ENCODE measurements at places on chromosomes 12 and 14.

- no peak for DNase-seq
These were observed 71.5 kb upstream of the DCD start for GRCh38 chr12:54719691-54720090.

- DNase-seq: no peak
These were observed 86.1 kb downstream of the BCL2L14 start for GRCh38 chr12:12156828-12157227.

GRCh38 chr12:121230538-121230907, 20.6 kb downstream of the P2RX4 start:
- DNase-seq: no peak

- no peak for DNase-seq
These were observed 111.4 kb downstream of the CRACR2A start for GRCh38 chr12:3641428-3642018.

DNA sequence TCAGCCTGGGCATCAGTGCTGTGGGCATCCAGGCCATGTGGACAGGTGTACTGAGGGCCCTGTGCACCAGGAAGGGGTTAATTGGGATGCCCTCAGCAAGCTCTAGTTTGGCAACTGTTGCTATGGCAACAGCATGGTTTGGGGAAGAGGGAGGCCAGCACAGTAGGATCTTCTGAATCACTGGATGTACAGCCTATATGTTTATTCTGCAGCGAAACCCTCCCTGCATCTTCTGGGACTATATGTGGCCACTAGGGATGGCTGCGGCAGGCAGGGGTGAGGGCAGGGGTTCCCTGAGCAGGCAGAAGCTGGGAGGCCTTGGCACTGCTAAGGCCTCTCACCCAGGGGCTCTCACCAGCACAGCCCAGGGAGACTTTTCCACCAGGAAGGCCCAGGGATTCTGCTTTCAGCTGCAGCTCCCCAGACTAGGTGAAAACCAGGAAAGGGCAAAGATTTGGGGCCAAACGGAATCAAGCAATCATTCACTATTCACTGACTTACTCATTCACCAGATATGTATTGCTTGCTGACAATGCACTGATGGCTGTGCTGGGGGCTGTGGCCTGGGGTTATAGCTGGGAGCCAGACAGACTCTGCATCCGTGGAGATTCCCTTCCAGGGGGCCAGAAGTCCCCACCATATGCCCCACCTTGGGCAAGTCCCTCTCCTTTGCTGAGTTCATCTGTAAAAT, 42.8 kb downstream of the IRF2BPL start:
- DNase-seq: no peak

DNA sequence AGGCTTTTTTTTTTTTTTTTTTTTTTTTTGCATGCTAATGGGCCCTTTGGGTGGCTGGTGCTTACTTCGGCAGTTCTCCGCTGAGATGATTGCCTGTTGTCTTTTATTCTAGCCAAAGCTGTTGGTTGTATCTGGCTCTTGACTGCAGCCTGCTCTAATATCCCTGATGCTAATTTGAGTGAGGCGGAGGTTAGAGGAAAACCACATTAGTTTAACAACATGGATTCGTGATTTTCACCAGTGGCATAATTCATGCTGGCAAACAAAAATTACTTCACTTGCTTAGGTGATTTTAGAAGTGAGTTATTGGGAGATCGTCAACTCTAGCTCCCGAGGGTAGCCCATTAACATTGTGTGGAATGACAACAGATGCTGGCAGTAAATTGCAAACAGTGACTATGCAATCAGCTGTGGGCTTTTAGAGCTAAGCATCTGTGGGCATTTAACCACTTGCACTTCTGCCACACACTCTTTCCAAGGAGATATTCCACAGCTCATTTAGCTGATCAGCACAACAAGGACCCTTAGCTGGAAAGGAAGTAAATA, 97.6 kb upstream of the ZDHHC17 start:
- no peak for DNase-seq

DNA sequence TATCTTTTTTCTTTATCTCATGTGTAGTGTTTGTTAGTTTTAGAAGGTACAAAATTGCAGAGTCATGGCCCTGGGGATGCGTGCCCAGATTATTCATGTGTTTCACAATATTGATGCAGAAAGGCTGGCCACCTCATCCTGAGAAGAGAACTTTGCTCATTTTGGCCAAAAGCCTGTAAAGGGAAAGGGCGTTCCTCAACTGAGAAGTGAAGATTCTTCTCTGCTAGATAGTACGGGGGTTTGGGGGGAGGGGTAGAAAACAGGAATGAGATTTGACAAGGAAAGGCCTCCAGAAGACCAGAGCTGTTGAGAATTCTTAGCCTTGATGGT, 1.7 kb downstream of the MGST1 start:
- peak; percentile 5 for DNase-seq

DNA sequence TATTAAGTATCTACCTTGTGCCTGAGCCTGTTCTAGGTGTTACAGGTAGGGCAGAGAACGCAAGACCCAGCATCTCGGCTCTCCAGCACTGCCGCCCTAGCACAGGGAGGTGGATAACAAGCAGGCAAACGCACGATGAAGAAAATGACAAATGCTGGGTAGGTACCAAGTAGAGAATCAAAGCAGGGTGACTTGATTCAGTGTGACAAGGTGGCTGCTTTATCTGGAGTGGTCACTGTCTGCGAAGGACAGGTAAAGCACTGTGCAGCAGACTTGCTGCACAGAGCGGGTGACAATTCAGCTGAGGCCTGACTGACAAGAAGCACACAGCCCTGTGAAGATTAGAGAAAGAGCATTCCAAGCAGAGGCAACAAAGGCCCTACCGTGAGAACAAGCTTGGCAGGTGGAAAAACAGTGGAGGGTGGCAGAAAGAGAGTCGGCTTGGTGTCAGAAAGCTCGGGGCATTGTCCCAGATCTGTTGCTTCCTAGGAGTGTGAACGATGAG, 12.9 kb downstream of the PRKCH start:
- DNase-seq: no peak

DNA sequence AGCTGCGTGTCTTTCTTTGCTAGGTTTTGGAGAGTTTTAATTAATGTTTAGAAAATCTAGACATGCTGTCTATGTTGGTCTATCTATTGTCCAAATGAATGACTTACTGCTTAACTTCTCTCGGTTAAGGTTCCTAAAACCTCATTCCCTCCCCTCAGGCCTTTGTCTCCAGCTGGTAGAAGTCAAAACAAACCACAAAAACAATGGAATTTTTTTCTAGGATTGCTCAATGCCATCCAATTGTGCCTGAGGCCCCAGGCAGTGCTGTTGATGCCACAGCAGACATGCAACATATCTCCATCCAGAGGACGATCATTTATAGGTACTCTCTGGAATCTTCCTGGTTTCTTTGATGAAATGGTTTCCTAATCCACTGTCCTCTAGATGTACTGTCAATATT, 448.2 kb upstream of the TBX3 start:
- DNase-seq: no peak

GRCh38 chr14:24688030-24688658, 54.2 kb upstream of the GZMB start:
- DNase-seq: no peak

- no peak for DNase-seq
These were observed 65.9 kb downstream of the RNFT2 start for GRCh38 chr12:116804051-116804450.

- no peak for DNase-seq
These were observed 31.8 kb upstream of the RAD51AP1 start for GRCh38 chr12:4506870-4507269.
